Pancreas (tissue), 10 donors: ENCODE measurements at places on chromosomes 7 and 10. TPM values are rescaled to one million over a fixed set of nuclear protein-coding genes. Genes with fewer than 3 reads are reported as not detected.
A peak's percentile ranks its signal among the peaks of the same experiment; 100 is the strongest.

DNA sequence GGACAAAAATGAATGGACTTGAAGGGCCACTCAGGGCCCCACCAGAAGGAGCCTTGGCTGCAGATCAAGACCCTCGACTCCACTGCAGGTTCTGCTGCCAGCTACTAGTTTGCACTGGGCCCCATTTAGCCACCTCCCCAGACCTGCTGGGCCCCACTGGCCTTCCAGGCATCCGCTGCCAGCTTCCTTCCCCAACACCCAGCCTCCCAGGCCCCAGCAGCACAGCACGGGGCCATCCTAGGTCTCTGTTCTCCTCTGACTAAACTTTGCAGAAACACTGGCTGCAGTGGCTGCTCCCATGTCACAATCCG, 277.4 kb upstream of the KLF14 start:
- H3K27ac ChIP-seq, result no peak overlapping the region
- H3K36me3 ChIP-seq, result no peaks in the 10 kb centered on the region
- DNase-seq, result peak; percentile 37
- peaks cover 49% of the 10 kb centered on the region for H3K4me1 ChIP-seq
- no peak overlapping the region for H3K4me3 ChIP-seq

GRCh38 chr10:66882271-66882670, 43.6 kb upstream of the LRRTM3 start:
- H3K27ac ChIP-seq, result no peak overlapping the region
- no peak for DNase-seq
- no peaks in the 10 kb centered on the region for H3K27me3 ChIP-seq
- no peaks in the 10 kb centered on the region for H3K36me3 ChIP-seq
- no peaks in the 10 kb centered on the region for H3K4me1 ChIP-seq

BAIAP2L1 gene
- total RNA-seq, result 20.8 TPM

- no peak overlapping the region for H3K27ac ChIP-seq
- H3K4me3 ChIP-seq, result no peak overlapping the region
- no peaks in the 10 kb centered on the region for H3K27me3 ChIP-seq
- no peaks in the 10 kb centered on the region for H3K4me1 ChIP-seq
- DNase-seq, result no peak
- H3K36me3 ChIP-seq, result no peaks in the 10 kb centered on the region
These were observed 59.7 kb downstream of the TLL2 start for GRCh38 chr10:96453856-96454583.

HHEX gene
- 21.6 TPM for total RNA-seq

DNA sequence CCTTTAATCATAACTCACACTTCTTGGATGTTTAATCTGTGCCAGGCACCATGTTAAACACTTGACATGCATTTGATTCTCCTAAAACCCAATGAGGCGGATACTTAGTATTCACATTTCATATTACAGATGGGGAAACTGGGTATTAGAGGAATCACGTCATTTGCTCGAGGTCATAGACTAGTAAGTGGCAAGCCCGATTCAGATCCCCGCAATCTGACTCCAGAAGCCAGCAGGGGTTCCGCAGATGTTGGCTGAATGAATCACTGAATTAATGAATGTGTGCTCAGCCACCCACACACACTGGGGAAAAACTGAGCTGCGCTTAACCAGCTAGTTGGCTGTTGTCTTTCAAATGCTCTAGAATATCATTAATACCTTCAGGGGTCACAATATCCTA, 22.5 kb upstream of the ENO4 start:
- no peaks in the 10 kb centered on the region for H3K36me3 ChIP-seq
- H3K27ac ChIP-seq, result no peak overlapping the region
- no peaks in the 10 kb centered on the region for H3K27me3 ChIP-seq
- no peak for DNase-seq

- no peaks in the 10 kb centered on the region for H3K4me1 ChIP-seq
- H3K27ac ChIP-seq, result no peak overlapping the region
- DNase-seq, result no peak
- H3K27me3 ChIP-seq, result no peaks in the 10 kb centered on the region
- peak overlapping the region; percentile 39 for H3K4me3 ChIP-seq
- no peaks in the 10 kb centered on the region for H3K36me3 ChIP-seq
These were observed 353.4 kb downstream of the DNAJB6 start for GRCh38 chr7:157690058-157690832.

ARHGEF5 gene
- 14.2 TPM for total RNA-seq

FFAR4 gene
- 0.92 TPM for total RNA-seq

GRCh38 chr10:53233749-53234148, 461.2 kb upstream of the MBL2 start:
- no peaks in the 10 kb centered on the region for H3K36me3 ChIP-seq
- no peaks in the 10 kb centered on the region for H3K27me3 ChIP-seq
- H3K27ac ChIP-seq, result no peak overlapping the region
- no peak overlapping the region for H3K4me3 ChIP-seq
- H3K4me1 ChIP-seq, result no peaks in the 10 kb centered on the region

- H3K27ac ChIP-seq, result no peak overlapping the region
- H3K27me3 ChIP-seq, result no peaks in the 10 kb centered on the region
- H3K4me3 ChIP-seq, result no peak overlapping the region
These were observed 218.4 kb downstream of the ADAM12 start for GRCh38 chr10:126169899-126170298.

DNA sequence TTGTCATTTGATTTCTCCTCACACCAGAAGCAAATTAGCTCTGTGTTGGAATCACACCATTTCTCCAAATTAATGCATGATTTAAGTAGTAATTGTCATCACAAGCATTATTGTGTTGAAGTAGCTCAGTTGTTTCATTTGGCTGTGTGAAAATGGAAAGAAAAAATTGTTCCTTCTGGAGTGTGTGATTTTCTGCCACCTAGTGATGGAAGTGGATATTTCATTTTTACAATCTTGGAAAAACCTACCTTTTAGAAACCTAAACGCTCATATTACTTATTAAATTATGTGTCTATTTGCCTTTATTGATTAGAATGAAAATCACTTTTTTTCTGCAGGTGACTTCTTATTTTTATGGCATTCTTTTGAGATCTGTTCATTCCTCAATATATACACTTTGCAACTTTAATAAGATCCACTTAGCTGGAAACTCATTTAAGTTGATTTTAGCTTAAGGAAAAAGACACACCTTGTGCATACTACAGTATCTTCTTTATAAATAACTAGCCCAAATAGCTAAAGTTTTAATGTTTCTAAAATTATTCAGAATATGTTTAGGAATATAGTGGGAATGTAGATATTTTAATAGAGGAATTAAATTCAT, 50.0 kb downstream of the SRI start:
- H3K27me3 ChIP-seq, result no peaks in the 10 kb centered on the region
- no peak overlapping the region for H3K4me3 ChIP-seq
- H3K27ac ChIP-seq, result no peak overlapping the region
- no peak for DNase-seq

DNA sequence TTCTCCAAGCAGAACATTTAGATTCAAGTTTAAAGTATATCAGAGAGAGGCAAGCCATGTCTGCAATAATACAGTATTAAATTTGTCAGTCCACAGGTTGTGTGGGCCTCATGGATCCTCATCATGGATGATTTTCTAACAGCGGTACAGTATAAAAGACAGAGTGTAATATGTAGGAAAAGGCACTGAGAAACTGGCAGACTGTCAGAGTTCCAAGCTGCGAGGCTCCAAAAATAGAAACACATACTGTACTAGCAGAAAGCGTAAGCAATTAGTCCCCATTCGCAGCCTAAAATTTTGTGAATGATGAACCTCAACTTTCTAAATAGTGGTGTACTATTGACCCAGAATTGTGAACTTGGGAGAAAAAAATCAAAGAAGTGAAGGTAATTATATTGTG, 933.3 kb downstream of the XPNPEP1 start:
- H3K27ac ChIP-seq, result no peak overlapping the region
- no peak overlapping the region for H3K4me3 ChIP-seq
- no peaks in the 10 kb centered on the region for H3K4me1 ChIP-seq
- H3K36me3 ChIP-seq, result no peaks in the 10 kb centered on the region
- H3K27me3 ChIP-seq, result no peaks in the 10 kb centered on the region

DNA sequence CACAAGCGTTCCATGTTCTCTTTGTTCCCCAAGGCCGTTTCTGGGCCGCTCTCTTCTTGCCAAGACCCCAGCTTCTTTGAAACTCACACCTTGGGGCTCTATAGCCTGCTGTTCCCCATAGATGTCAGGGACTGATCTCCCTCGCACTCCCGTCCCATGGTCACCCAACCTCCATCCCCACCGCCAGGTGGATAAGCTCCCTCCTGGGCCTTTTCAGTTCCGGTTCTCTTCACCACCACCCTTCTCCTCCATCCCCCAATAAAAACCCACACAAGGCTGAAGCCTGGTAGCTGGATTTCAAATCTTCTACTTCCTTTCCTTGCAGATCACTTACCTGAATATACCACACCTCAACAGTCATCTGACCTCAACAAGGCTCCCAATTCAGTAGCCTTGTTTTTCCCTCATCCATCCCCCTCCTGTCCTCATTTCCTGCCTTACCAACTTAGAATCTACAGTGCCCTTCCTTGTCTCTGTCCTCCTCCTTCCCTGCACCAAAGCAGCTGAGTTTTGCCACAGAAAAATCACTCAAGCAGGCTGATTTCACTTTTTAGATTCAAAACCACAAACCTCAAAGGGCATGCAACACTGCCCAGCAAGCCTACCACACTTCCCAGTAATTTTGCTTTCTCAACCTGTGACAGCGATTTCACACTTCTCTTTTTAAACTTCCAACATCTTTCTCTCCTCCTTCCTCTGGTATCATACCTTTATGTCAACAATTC, 7.7 kb downstream of the SLC37A3 start:
- DNase-seq, result no peak
- no peak overlapping the region for H3K4me3 ChIP-seq
- H3K27ac ChIP-seq, result no peak overlapping the region

GRCh38 chr10:96685306-96685705, 35.0 kb downstream of the PIK3AP1 start:
- H3K27me3 ChIP-seq, result no peaks in the 10 kb centered on the region
- no peak for DNase-seq
- no peak overlapping the region for H3K4me3 ChIP-seq
- no peak overlapping the region for H3K27ac ChIP-seq

ECHS1 gene
- 37.7 TPM for total RNA-seq

DNA sequence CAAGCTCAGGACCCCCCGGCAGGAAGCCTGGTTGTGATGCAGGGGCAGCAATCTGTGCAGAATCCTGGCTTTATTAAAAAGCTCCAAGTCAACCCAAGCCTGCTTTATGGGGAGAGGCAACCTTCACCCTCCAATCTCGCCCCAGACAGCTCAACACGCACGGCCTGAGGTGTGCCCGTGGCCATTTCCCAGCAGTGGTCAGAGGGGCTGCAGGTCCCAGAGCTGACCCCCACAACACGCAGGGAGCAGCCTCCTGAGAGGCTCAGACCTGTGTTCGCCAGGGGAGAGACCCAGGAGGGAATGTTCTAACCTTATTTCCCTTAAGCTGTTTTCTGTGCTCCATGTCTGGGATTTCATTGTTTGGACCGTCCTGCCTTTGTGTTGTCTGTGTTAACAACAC, 108.2 kb downstream of the CTBP2 start:
- peaks cover 14% of the 10 kb centered on the region for H3K4me1 ChIP-seq
- no peak overlapping the region for H3K27ac ChIP-seq
- H3K27me3 ChIP-seq, result no peaks in the 10 kb centered on the region
- H3K4me3 ChIP-seq, result no peak overlapping the region
- no peaks in the 10 kb centered on the region for H3K36me3 ChIP-seq
